ENCODE measurements at places on chromosomes 12 and 14.
A peak's percentile ranks its signal among the peaks of the same experiment; 100 is the strongest.

DNA sequence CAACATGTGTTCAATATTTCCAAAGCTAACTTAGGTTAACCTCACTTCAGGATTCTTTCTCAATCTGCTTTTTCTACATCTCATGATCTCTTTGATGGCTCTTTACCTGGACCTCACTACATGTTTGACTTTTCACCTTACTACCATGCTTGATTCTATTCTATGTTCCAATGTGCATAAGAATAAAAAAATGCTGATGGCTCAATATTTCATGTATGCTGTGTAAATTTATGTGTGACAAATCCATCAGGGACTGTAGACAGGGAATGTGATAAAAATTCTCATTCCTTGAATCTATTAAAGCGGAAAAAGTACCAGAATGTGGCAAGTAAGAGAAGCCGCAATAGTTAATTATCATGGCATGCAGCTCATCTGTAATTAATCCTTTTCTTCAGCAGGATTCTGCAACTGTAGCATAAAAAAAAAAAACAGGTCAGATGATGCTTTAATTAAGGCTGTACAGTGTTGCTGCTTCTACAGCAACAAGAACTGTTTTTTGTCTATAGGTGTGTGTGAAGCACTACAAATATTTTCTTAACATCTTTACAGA lies 276.9 kb upstream of the PRKD1 start:
- H3K4me3 ChIP-seq: no peak overlapping the region
- DNase-seq: no peak
- H3K36me3 ChIP-seq: no peaks in the 10 kb centered on the region
- no peak overlapping the region for H3K27ac ChIP-seq
- no peaks in the 10 kb centered on the region for H3K4me1 ChIP-seq
- no peaks in the 10 kb centered on the region for H3K27me3 ChIP-seq

GRCh38 chr14:71592361-71592760 lies 339.9 kb upstream of the RGS6 start:
- no peak for DNase-seq
- no peak overlapping the region for H3K4me3 ChIP-seq
- peaks cover 74% of the 10 kb centered on the region for H3K4me1 ChIP-seq
- H3K27me3 ChIP-seq: no peaks in the 10 kb centered on the region
- H3K27ac ChIP-seq: no peak overlapping the region
- peaks cover 26% of the 10 kb centered on the region for H3K36me3 ChIP-seq

DNA sequence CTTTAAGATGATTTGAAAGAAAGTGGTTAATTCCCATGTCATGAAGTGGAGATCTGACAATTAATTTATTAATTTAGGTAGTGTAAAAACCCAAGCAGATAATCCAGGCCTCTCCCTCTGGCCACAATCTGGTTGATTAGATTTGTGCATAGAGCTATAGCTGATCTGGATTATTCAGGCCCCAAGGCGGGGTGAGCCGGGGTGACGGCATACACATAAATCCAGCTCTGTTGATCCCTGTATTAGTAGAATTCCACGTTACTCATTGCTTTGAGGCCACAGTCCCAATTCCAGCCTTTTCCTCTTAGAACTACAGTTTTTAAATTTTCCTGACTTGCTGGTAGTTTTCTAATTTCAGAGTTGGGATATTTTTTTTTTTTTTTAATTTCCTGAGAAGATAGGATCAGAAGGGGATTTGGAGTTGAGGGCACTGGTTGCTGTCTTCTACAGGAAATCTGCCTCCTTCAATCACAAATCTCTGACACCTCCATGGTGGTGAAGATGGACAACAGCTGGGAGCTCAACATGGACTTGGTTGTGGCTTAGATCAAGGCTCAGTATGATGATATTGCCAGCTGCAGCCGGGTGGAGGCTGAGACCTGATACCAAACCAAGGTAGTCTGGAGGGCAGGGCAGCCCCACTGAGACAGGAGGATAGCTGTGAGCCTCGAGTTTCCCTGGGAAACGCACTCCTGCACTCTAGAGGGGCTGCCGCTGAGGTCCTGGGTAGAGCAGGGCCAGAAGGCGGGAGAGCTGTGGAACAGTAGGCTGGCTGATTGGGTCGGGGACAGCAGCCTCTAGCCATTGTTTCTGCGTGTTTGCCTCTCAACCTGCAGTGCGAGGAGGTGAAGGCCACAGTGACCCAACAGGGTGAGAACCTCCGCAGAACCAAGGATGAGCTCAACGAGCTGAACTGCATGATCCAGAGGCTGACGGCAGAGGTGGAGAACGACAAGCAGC lies 19.4 kb downstream of the KRT85 start:
- H3K27me3 ChIP-seq: peaks cover 21% of the 10 kb centered on the region
- peaks cover 4% of the 10 kb centered on the region for H3K4me1 ChIP-seq
- H3K27ac ChIP-seq: no peak overlapping the region
- no peak overlapping the region for H3K4me3 ChIP-seq

GRCh38 chr12:126944684-126945083 lies 1322.3 kb upstream of the TMEM132C start:
- no peak for DNase-seq
- no peak overlapping the region for H3K27ac ChIP-seq
- H3K4me3 ChIP-seq: no peak overlapping the region
- H3K27me3 ChIP-seq: no peaks in the 10 kb centered on the region

DNA sequence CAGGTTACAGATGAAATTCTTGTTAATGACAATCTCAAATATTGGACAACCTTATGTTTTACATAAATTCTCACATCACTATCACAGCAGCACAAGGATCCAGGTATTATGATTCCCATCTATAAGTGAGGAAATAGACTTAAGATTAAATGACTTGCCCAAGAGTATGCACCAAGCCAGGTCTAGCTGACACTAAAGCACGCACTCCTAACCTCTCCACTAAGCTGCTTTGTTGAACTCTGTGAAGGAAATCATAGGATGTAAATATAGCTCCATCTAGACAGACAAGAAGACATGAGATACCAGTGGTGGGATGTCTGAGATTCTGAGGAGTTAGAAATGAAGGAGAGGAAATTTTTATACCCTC lies 87.9 kb downstream of the PHLDA1 start:
- peaks cover 30% of the 10 kb centered on the region for H3K4me1 ChIP-seq
- H3K4me3 ChIP-seq: peak overlapping the region; percentile 65
- H3K36me3 ChIP-seq: peaks cover 3% of the 10 kb centered on the region
- H3K27me3 ChIP-seq: no peaks in the 10 kb centered on the region

GRCh38 chr12:99343960-99344359 lies 303.6 kb upstream of the GARIN6 start:
- DNase-seq: no peak
- H3K36me3 ChIP-seq: no peaks in the 10 kb centered on the region
- no peaks in the 10 kb centered on the region for H3K4me1 ChIP-seq
- no peak overlapping the region for H3K27ac ChIP-seq
- H3K27me3 ChIP-seq: no peaks in the 10 kb centered on the region

DNA sequence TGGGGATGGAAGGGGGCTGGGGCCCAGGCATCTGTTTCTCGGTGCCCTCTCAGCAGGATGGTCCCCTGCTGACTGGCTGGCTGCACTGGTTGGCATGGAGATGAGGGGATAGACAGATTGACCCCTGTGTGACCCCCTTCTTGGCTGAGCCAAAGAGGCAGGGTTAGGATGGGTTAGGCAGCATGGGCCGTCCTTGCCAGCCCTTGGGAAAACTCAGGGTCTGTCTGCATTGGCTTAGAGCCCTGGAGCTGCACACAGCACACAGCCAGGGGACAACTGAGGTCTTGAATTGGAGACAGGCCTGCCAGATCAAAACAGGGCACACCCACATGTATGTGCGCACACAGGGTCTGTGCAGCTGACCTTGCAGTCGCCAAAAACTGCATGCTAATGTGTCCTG lies 11.2 kb upstream of the LRP1-AS start:
- H3K4me1 ChIP-seq: peaks cover 5% of the 10 kb centered on the region
- H3K36me3 ChIP-seq: no peaks in the 10 kb centered on the region
- H3K4me3 ChIP-seq: no peak overlapping the region
- no peak for DNase-seq
- no peak overlapping the region for H3K27ac ChIP-seq

GRCh38 chr14:70810621-70811020 lies 1.3 kb upstream of the MAP3K9 start:
- H3K27me3 ChIP-seq: no peaks in the 10 kb centered on the region
- no peaks in the 10 kb centered on the region for H3K36me3 ChIP-seq
- no peak overlapping the region for H3K4me3 ChIP-seq
- H3K27ac ChIP-seq: no peak overlapping the region
- DNase-seq: no peak

DNA sequence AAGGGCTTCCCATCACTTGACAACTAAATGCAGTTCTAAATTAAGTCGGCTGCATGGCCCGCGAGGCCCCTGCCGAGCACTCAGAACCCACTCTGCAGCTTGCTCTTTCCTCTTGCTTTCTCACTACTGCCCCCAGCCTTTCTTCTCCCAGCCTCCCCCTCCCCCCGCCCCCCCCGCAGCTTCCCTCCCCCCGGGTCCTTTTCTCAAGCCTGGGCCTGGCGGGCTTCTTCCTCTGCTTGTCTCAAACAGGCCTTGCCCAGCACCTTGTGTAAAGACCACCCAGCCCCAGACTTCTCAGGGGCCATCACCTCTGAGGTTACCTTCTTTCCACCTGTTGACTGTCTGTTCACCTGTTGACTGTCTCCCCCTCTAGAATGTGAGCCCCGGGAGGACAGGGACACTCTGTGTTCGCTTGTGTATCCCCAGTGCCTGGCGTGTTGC lies 1.1 kb downstream of the CYP46A1 start:
- H3K4me3 ChIP-seq: peak overlapping the region; percentile 65
- H3K27ac ChIP-seq: no peak overlapping the region
- peaks cover 38% of the 10 kb centered on the region for H3K27me3 ChIP-seq
- DNase-seq: no peak

- no peak for DNase-seq
- H3K36me3 ChIP-seq: no peaks in the 10 kb centered on the region
- H3K4me1 ChIP-seq: no peaks in the 10 kb centered on the region
Observed at GRCh38 chr12:16121953-16122352, 155.5 kb downstream of the SLC15A5 start.

DNA sequence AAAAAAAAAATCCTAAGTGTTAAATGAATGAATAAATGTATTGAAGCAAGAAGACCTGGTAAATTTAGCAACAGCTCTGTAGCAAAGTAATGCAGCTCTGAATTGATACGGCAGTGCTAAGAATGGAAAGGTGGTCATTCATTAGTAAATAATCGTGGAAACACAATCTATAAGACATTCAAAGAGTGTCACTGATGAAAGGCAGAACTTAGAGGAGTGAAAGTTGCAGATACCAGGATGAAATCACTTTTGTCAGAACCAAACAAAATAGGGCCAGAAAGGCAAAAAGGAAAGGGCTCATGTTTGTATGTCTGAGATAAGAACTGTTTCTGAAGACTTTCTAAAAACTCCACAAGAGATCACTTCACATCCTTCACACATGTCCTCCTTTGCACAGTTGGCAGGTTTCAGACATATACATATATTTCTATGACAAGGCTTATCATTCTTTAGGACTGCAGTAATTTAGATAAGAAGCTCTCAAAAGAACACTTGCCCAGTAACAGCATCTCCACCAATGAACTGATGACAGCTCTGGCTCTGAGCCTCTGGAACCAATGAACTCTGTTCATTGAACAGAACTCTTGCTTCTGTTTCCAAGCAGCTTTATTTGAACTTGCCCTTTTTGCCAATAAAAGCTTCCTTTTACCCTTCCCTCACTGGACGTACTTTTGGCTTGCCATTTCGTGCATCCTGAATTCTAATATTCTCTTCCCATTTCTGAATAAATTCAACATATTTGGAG lies 4.2 kb upstream of the LRR1 start:
- H3K27ac ChIP-seq: no peak overlapping the region
- no peaks in the 10 kb centered on the region for H3K36me3 ChIP-seq
- H3K4me3 ChIP-seq: no peak overlapping the region
- no peak for DNase-seq
- H3K27me3 ChIP-seq: no peaks in the 10 kb centered on the region

GRCh38 chr14:89164168-89165073 lies 252.6 kb downstream of the FOXN3 start:
- H3K27me3 ChIP-seq: peaks cover 2% of the 10 kb centered on the region
- peak overlapping the region; percentile 61 for H3K27ac ChIP-seq
- H3K4me3 ChIP-seq: no peak overlapping the region
- H3K36me3 ChIP-seq: peaks cover 17% of the 10 kb centered on the region
- no peak for DNase-seq

DNA sequence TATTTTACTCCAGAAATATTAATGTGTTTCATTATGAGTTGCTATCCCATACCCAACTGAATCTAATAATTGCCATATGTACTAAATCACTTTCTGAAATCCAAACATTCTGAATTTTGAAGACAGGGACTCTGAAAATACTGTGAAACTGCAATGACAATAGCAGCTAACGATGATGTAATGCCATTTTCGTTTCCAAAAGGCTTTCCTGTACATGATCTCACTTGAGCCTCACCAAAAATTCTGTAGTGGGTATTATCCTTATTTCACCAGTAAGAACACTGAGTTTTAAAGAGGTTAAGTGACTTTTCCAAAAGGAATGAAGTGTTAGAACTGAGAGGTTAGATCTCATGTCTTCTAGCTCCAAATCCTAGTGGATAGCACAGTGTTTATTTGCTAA lies 133.3 kb downstream of the FLRT2 start:
- H3K36me3 ChIP-seq: no peaks in the 10 kb centered on the region
- H3K27me3 ChIP-seq: no peaks in the 10 kb centered on the region

GRCh38 chr14:50232276-50232642 lies 881 bp upstream of the SOS2 start:
- peaks cover 42% of the 10 kb centered on the region for H3K4me1 ChIP-seq
- H3K36me3 ChIP-seq: peaks cover 9% of the 10 kb centered on the region
- peak overlapping the region; percentile 87 for H3K27ac ChIP-seq
- DNase-seq: no peak
- no peaks in the 10 kb centered on the region for H3K27me3 ChIP-seq
- H3K4me3 ChIP-seq: peak overlapping the region; percentile 80

DNA sequence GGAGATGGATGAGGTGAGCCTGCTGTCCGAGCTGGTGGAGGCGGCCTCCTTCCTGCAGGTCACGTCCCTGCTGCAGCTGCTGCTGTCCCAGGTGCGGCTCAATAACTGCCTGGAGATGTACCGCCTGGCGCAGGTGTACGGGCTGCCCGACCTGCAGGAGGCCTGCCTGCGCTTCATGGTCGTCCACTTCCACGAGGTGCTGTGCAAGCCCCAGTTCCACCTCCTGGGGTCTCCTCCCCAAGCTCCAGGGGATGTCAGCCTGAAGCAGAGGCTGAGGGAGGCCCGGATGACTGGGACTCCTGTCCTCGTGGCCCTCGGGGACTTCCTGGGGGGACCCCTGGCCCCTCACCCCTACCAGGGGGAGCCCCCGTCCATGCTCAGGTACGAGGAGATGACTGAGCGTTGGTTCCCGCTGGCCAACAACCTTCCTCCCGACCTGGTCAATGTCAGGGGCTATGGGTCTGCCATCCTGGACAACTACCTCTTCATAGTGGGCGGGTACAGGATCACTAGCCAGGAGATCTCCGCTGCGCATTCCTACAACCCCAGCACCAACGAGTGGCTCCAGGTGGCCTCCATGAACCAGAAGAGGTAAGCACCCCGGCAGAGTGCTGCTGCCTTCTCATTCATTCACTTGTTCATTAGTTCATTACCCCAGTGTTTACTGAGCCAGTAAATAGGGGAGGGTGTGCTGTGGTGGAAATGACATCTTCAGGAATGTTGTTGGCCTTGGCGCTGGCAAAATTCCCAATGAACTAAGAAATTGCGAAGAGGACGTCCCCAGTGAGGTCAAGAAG lies 774 bp upstream of the MANSC4 start:
- H3K36me3 ChIP-seq: peaks cover 21% of the 10 kb centered on the region
- peak overlapping the region; percentile 83 for H3K4me3 ChIP-seq
- H3K27me3 ChIP-seq: peaks cover 19% of the 10 kb centered on the region

- no peaks in the 10 kb centered on the region for H3K36me3 ChIP-seq
- no peaks in the 10 kb centered on the region for H3K4me1 ChIP-seq
- no peak overlapping the region for H3K27ac ChIP-seq
- no peak for DNase-seq
- H3K4me3 ChIP-seq: no peak overlapping the region
Observed at GRCh38 chr14:82879949-82880535, 1346.4 kb upstream of the SEL1L start.

- H3K27ac ChIP-seq: no peak overlapping the region
- no peaks in the 10 kb centered on the region for H3K27me3 ChIP-seq
- H3K4me3 ChIP-seq: no peak overlapping the region
- peaks cover 13% of the 10 kb centered on the region for H3K36me3 ChIP-seq
- no peak for DNase-seq
Observed at GRCh38 chr12:67986632-67987031, 2.6 kb upstream of the IFNG-AS1 start.
